ENCODE measurements at places on chromosomes 5 and 9.

DNA sequence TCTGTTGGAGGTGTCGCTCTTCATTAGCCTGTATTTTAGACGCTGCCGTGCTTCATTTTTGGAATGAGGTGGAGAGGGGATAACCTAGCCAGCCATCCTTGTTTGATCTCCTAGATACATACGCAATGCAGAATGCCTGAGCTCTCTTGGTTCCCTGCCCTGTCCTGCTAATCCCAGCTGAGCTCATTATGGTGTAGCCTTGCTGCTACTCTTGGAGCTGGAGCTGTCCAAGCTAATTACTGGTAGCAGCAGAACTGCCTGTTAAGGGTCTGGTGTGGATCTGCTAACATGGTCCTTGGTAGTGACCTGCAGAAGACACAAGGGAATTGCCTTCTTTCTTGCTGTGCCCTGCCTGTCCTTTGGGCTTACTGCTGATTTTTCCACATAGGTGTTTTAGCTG, 207.9 kb downstream of the CNTLN start:
- no peak for DNase-seq

DNA sequence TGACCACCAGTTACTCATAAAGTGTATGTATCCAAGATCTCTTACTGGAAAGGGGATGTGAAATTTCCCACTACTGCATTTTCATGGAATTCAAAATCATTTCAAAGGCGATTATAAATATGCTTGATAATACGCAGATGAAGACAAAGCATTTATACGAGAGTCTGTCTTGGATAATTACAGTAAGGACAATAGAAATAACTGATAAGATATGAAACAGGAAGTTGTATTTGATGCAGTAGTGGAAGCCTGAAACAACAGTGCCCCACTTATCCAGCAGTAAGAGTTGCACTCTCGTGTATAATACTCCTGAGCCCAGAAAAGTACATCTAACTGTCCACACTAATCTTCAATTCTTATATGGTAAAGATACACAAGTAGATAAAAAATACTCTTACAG, 188.7 kb upstream of the POU5F2 start:
- no peak for DNase-seq

GRCh38 chr5:1538741-1539392, 15.1 kb upstream of the LPCAT1 start:
- DNase-seq = no peak

- no peak for DNase-seq
These were observed 236.0 kb downstream of the MED10 start for GRCh38 chr5:6142353-6142752.

- no peak for DNase-seq
These were observed 299.7 kb downstream of the NPR3 start for GRCh38 chr5:33010846-33011245.

- no peak for DNase-seq
These were observed 25.3 kb upstream of the PPP1R2B start for GRCh38 chr5:156824800-156825199.

DNA sequence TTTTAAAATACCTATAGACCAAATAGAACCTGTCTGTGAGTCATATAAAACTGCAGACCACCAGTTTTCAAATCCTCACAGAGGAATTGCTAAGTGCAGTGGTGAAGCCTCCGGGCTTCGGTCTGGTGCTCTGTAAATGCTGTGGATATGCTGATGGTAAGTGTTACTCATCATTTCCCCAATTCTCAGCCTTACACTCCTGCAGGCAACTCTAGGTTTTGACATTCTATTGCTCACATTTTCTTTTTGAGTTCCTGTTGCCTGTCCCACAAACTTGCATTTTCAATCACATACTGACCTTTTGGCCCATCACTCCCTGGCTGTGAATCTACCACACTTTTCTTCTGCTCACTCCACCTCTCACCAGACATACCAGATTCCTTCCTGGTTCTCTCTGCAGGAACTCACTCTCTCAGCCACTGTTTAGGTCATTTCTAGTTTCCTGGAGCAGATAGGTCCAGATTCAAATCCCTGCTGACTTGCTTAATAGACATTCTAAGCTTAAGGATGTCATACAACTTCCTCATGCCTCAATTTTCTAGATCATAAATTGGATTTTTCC, 192.9 kb downstream of the RAB3C start:
- DNase-seq = no peak

DNA sequence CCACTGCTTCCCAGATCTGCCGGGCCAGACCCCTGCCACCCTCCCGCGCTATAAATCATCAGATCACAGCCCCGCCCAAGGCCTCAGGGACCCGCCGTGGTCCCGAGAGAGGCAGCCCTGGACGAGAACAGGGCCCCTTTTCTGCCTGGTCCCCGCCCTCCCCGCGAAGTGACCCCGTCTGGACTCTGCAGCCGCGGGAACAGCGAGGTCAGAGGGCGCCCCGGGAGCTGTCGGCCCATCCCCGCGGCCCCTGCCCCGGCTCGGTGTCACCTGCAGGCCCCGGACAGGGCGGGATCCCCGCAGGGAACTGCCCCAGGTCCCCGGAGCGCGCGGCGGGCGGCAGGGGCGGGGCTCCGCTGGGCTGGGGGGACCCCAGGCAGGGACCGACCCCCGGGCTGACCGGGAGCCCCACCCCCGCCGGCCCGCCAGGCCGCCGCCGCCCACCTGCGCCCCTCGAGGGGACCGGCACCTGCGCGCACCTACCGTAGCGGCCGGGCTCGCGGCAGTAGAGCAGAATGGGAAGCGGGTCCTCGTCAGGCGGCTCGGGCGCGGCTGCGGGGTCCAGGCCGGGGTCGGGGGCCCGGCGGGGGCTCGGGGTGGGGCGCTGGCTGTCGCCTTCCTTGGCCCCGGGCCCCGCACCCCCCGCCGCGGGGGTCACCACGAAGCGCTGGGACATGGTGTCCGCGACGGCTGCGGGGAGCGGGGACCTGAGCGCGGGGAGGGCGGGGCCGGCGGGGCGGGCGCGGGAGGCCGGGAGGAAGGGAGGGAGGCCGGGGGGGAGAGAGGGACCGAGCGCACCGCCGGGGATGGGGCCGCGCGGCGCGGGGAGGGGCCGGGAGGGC, 43.5 kb upstream of the SLC12A7 start:
- no peak for DNase-seq

DNA sequence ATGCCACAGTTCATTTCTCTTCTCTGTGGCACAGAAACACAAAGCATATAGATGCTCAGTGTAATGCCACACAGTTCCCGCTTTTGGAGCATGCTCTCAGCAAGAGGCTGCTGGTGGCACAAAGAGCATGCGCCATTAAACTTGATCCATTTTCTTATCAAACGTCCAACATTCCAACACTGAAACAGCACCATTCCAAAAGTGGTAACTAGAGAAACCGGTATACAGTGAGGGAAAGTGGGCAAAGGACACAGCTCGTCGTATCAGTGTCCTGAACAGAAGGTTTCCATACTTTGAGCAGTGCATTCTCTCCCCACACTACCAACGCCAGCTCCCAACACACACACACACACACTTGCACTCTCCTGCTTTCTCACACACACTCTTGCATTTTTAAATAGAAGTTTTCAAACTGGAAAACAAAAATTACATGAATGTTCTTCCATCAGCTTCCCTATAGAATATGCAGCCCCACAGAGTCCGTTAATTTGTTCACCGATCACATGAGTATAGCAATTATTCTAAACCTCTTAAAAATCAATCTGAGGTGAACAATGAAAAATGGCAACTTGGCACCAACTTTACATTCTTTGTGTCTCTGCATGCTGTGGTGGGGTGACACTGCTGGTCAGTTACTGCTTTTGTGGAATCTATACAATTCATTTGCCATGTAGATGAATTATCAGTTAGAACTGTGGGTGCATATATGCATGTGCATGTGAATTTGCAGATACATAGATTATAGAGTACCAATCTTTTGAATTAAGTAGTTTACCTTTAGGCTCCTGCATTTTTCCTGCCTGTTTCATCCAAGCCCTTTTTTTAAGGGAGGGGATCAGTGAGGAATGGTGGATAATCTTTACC, 5.7 kb downstream of the NFIB start:
- DNase-seq = no peak

- no peak for DNase-seq
These were observed 5.1 kb downstream of the TGFBI start for GRCh38 chr5:136033848-136034247.

DNA sequence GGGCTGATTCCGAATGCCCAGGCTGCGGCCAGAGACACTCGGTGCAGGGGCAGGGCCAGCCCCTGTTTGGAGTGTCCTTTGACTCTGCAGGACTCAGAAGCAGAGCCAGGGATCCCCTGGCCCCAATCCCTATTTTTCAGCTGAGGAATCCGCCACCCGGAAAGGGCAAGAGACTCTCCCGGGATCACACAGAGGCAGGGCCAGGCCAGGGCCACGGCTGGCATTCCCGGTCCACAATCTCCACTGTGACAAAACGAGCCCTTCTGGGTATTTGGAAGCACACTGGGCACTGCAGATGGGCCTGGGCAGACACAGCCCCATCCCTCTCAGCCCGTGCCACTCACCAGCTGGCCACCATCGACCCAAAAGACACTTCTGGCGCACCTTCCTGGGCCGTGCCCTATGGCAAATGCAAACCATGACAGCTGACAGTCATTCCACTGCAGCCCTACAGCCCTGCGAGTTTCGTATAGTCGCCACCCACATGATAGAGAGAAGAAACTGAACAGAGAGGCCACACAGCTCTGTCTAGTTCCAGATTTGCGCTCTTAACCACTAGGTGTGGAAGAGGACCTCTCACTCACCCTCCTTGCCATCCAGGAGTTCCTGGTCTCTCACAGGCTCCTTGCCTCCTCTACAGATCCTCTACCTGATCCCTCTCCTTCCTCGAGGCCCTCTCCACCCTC, 13.3 kb downstream of the NR5A1 start:
- no peak for DNase-seq

GRCh38 chr5:64625678-64626077, 64.6 kb upstream of the SHISAL2B start:
- no peak for DNase-seq

DNA sequence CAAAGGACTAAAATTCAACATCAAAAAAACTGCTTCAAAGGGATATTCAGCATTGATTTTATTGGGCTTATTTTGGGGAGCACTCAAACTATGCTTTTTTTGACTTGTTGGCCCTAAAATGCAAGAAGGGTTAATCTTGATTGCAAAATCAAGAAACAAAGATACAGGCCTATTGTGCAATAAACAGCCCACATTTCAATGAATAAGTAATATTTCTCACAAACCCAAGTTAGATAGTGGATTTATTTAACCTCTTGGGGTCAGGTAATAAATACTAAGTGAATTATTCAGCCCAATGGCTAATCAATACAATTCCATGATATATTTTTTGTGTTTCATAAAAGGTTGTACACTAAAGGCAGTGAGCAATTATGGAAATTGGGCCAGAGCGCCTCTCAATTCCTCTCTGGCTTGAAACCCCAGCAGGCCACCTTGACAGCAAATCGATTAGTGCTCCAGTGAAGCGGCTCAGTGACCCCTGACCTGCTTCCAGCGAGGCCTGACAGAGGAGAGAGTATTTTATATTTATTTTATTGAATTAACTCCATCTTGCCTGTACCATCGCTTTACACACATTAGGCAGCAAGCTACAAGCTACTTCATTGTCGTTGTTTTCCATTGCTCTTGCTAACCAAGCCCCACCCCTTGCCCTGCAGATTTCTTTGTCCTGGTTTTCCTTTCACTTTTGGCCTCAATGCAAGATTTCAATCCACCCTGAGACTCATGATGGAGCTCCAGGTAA, 65.5 kb downstream of the EBF1 start:
- DNase-seq = no peak

GRCh38 chr9:72394066-72394465, 29.1 kb upstream of the ZFAND5 start:
- no peak for DNase-seq

GRCh38 chr9:125388978-125389377, 127.4 kb downstream of the GAPVD1 start:
- DNase-seq = no peak

- no peak for DNase-seq
These were observed 207.5 kb downstream of the ZNF608 start for GRCh38 chr5:124538931-124539330.

DNA sequence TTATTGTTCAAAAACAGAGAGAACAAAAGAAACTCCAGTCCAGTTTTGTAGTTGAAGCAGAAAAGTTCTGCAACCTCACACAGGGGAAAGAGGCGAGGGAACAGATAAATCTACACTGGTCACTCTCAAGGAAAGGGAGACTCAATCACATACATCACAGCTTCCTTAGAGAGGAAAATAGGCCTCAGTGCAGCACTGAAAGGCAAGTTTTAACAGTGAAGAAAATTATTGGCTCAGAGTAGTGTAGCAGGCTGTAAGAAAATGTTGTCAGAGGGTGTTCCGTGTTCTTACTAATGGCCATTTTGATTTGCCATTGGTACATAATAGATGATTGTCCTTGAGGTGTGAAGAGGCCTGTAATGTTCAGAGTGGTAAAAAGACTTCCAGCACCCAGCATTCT, 530.0 kb upstream of the CDH6 start:
- DNase-seq = no peak

GRCh38 chr5:157447201-157447637, 12.8 kb upstream of the NIPAL4 start:
- DNase-seq = no peak

DNA sequence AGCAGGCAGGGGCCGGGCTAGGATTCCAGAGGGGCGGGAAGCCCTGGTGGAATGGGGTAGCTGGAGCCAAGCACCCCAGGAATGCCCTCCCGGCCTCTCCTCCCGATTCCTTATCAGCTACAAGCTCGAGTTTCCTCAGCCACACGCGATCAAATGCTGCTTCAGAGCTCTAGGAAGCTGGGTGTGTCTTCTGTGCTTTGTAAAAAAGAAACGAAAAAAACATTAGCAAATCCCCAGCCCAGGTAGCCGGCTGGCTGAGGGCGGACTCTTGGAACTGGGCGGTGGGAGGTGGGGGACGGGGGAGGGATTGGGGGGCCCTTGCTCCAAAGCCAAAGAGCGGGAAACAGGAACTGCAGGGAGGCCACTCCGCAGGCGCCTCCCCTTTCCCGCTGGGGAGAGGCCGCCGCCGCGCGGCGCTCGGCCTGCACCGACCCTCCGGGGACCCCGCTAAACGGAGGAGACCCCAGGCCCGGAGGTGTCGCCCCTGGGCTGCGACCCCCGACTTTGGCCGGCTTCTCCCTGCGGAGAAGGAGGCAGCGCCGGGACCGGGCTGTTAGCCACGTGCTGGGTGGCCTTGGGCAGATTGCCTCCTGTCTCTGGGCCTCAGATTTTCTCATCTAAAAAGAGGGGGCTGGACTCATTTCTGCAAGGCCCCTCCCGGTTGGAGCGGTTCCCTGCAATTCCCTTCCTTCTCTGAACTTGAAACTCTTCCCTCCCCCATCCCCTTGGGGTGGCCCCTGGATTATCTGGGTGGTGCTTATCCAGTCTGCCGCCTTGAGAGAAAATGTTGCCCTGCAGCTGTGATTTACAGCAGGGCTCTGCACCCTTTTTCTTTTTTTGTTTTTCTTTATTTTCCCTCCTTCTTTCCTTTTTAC, 40.9 kb upstream of the FABP6 start:
- DNase-seq = no peak

DNA sequence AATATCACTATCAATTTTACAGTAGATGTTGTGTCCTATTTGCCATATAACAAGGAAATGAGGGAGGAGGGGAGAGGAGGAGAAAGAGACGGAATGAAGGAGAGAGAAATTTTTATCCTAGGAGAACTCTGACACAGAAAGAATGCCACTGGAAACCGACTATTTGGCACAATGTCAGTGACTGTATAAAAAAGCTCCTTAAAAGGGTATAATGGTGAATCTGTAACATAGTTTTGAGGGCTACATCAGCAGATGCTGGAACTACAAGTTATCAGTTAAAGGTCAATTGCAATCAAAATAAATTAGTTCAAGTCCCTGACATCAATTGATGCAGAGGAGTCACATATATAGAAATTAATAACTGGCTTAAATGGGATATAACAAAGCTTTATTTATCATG, 5.7 kb downstream of the EDIL3 start:
- DNase-seq = no peak

Data from activated T-cell treated with anti-CD3 and anti-CD28 coated beads for 48 hours (primary cell).